ENCODE measurements at places on chromosomes 7 and 10.

- no peak for DNase-seq
These were observed 13.5 kb downstream of the MACROH2A2 start for GRCh38 chr10:70066190-70066589.

- no peak for DNase-seq
These were observed 1110.6 kb downstream of the TYW1 start for GRCh38 chr7:68107261-68107660.

DNA sequence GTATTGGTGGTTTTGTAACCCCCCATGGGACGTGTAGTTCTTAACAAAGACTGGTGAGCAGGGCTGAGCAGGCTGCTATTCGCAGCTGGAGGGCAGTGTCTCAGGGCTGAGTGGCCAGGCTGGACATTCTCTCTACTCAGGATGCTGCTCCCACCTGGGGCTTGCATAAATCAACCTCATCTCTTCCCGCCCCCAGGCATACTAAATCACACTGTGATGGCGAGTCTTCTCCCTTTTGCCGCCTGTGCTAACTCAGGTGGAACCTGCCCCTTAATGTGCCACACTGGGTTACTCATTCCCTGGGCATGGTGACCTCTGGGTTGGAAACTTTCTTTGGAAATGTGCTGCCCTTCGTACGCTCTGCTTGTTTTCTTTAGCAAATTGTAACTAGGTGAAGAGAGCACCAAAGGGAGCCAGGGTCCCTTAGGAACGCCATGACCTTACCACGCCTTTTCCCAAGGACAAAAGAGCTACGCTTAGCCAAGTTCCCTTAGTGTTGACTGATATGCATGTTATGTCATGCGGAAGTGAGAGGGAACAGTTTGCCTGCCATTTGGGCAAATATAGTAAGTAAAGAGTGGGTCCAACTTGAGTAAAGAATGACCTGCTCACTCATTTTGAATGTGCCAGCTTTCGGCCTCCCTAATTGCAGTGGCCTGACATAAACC, 40.4 kb upstream of the COBL start:
- no peak for DNase-seq

DNA sequence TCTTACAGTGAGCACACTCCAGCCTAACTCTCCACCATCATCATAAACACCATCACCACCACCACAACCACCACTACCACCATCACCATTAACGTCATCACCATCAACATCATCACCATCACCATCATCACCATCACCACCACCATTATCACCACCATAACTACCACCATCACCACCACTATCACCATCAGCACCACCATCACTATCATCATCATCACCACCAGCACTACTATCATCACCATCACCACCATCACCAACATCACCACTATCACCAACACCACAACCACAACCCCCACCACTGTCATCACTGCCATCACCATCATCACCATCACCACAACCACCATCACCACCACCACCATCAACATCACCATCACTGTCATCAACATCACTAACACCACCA, 279.0 kb upstream of the TCERG1L start:
- no peak for DNase-seq

GRCh38 chr7:150998341-150998740, 7.5 kb downstream of the NOS3 start:
- no peak for DNase-seq

DNA sequence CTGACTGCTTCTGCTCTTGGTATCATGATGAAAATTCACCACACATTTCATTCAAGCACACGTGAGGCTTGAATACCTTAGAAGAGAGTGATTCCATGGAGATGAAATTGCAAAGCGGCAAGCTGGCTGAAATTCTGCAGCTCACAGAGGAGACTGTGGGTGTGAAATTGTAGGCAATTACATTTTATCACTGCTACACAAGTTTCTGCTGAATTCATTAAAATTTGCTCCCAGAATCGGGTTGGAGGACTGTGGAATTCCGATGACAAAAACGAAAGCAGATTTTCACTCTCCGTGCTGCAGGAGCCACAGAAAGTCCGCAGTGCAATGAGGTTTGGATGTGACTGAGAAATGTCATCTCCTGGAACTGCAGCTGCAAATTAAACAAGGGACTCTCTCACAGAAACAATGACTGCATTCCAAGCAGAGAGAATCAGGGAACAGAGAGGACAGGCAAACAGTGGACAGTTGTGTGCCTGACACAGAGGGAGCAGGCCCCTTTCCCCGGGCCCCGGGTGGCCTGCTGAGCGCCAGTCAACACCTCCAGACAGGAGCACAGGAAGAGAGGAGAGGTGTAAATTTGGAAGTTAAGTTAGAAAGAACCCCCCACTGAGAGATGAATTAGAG, 109.1 kb downstream of the C10orf90 start:
- DNase-seq = no peak

- peak; percentile 51 for DNase-seq
These were observed 39.4 kb upstream of the SH2D4B start for GRCh38 chr10:80498078-80498832.

DNA sequence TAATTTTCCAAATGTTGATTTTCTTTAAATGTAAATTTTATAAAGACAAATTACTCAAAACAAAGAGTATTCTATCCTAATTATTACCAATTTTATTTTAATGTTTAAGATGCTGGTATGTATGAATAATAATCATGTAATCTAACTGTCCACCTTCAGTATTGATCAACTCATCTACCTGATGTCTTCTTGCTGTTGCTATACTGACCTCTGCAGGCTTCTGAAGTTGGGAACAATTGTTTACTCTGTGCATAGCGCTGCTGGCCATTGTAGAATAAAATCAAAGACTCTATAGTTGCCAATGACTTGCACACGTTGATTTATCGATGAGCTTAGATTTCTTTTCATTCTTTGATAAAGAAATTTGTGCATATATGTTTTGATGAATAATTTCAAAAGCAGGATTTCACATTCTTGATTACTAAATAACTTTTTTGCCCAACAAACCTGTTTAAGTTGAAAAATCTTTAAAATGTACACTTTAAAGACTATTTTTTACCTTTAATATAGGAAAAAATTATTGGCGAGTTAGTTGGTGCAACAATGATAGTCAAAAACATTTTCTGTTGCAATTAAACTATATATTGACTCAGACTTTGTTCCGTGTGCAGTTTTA, 282.3 kb downstream of the TFEC start:
- DNase-seq = no peak

DNA sequence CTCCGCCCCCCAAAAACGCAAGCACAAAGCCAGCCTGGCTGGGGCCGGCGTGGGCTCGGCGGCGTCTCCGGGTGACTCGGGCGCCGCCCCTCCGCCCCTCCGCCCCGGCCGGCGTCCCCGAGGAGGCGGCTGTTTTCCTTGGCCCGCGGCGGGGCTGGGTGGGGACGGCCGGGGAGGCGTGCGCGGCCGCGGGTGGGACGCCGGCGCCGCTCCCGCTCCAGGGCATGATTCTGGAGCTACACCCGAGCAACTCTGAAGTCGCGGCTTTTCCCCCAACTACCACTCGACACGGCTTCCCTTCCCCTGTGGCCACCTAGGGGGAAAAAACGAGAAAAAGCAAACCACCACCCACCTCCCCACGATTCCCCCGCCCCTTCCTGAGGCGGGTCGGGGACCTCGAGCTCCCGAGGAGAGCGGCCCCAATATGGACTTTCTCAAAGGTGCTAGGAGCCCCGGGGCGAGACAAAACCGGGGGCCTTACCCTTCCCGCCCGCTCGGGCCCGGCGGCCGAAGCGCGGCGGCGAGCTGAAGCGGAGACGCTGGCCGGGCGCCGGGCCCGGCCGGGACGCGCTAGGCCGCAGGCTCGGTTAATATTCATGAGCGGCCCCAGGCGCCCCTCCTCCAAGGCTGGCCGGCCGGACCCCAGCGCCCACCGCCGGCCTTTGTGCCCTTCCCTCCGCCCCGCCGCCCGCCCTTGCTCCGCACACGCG, 856 bp downstream of the ARHGAP21 start:
- DNase-seq = peak; percentile 75

DNA sequence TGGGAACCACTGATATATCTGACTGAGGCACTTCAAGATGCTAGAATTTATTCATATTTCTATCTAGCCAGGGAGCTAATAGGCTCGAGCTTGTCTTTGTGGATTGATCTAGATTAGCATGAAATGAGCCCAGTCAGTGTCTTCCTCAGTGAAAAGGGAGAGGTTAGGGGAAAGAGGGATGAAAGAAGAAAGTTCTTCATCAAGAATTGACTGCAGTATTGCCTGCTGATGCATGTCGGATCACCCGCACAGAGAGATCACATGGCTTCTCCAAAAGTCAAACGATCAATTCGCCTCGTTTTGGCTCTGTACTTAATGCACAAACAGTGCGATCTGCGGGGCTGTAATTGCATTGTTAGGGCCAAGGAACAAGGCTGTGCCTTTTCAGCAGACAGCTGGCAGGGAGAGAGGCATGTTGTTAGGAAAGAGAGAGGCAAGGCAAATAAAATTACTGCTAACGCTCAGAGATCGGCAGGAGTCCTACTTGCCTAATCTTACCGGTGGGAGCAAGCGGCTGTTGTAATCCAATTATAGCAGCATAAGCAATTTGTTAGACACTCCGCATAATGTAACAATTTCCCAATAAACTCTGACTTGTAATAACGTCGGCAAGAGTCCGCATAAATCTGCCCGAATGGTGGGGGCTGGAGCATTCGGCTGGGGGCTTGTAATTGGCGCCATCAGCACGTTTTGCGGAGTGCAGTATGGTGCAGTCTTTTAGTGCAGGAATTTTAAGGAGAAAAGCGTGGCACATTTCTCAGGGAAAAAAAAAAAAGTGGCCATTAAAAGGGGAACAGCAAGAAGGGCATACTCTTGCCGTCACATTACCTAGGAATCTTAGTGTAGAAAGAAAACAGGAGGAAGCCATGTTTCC, 102.1 kb downstream of the POLL start:
- DNase-seq = no peak

- no peak for DNase-seq
These were observed 131.9 kb downstream of the KAT6B start for GRCh38 chr10:74958316-74958715.

DNA sequence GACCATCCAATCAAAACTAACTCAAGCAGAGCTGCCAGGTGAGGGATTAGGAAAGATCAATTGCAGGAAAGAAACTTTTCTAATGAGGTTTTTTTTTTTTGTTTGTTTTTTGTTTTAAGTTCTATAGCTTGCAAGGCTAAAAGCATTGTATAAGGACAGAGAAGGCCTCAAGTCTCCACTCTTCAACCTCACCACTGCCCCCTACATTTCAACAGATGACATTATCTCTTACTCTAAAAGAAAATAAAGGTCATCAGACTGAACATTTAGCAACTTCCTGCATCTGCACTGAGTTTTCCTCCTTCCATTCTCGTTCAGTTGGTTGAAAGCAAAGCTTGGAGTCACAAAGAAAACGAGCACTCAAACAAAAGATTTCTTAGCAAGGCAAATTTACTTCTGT, 45.2 kb upstream of the EXOC4 start:
- no peak for DNase-seq

DNA sequence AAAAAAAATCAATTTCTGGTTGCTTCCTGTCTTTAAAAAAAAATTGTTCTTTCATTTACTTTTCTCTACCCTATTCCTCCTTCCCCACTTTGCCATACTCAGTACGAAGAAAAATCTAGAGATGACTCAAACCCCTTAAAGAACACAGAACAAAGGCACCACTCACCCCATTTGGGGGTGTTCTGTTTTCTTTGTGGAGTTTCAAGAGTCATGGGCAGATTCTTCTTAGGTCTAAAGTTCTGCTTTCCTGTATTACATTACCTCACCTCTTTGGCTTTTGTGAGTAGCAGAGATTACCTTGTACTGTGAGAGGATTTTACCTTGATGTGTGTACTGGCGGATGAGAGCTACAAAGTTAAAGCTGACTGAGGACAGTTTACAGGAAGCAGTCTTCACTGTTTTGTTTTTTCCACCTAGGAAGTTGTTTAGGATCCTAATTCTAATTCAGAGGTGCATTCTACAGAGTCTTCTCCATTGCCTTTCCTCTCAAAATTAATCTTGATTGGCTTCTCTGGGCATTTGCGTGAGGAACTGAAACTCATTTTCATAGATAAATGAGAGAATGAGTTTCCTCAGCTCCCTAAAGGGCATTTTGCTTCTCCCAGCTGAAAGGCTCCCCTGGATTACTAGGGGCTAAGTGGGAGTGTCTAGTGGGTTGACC, 20.7 kb downstream of the AVL9 start:
- no peak for DNase-seq

Measured in islet precursor cell (in vitro differentiated cells).